Stimulated activated CD8-positive, alpha-beta memory T cell treated with anti-CD3 and anti-CD28 coated beads, Interleukin-2, amount 100 ng/mL, for 48 hours (primary cell): ENCODE measurements at places on chromosomes 3 and 15.

DNA sequence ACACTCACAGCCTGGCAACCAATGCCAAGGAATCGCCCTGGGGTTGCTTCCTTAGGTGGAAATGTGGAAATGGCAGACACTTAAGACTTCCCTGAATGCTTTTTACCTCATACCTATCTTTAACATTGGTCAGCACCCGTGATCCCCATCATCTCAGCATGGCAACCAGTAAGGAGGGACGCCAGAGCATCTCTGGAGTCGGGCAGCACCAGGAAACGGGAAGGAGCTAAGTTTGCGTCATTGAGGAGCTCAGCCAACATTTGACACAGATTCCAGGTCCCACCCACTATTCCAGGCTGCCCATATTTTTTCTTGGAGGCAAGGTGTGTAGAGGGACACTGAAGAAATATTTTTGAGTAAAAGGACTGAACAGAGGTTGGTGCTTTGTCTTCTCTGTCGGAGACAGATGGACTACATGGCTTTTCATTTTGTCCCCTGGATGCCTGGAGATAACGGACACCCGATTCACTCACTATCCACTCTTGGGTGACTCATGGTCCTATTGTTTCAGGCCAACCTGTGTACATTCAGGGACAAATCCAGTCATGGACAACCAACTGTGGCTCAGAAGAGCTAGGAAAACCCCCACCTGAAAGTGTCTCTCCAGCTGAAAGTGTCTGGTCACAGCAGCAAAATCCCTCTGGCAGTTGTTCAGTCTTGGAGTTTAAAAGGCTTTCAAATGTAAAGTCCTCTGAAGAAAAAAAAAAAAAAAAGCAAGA is 70.4 kb upstream of the OXTR start:
- DNase-seq = no peak

GRCh38 chr3:41290736-41291135 is 91.4 kb downstream of the CTNNB1 start:
- no peak for DNase-seq

GRCh38 chr3:31671976-31672375 is 139.3 kb downstream of the STT3B start:
- no peak for DNase-seq

DNA sequence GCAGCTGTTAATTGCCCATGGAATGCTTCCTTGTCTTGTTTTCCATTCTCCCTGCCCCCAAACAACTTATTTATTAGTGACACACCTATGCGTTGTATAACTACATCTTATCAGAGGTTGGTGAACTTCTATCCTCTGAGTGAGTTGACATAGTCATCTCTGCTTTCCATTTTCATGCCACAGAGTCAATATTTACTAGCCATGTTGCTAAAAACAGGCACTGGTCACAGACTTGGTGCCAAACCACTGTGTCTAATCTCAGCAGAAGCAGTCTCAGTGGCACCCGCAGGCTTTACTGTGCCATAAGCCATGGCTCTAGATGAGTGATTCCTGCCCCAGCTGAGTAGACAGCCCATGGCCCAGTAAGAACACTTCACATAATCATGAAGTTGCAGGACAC is 26.5 kb downstream of the DAPK2 start:
- no peak for DNase-seq

DNA sequence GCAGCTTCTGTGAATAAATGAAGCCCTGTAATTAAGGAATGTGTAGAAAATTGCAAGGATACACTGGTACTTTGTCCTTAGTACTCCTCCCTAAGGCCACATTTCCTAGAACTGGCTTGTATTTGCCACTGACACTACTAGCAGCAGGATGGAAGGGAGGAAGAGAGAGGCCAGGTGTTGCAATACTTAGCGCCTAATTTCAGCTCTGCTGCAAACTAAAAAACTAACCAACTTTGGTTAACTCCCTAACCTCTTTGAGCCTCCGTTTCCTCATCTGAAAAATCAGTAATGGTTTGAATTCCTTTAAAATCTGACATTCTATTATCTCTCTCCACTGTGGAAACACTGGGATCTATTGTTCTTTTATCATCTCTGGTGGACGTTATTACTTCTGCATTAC is 257.0 kb downstream of the SV2B start:
- DNase-seq = no peak

DNA sequence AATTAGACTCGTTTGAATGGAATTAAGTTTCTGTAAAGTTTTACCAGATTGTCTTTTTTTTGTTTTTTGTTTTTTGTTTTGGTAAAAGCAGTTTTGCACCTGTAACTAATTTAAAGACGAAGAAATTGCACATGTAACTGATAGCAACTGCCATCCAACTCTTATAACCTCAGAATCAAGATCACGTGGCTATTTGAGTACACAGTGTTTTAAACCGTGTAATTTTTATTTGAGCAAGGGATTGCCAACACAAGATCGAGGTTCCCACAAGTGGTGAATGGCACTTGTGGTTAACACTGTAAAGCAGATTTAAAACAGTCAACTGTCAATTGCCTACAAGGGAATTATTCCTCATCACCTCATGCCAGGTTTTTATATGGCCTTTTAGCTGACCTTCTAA is 67.3 kb downstream of the PPARG start:
- no peak for DNase-seq
